Activated CD8-positive, alpha-beta memory T cell treated with anti-CD3 and anti-CD28 coated beads, Interleukin-2, amount 10 ng/mL, durations not matched to agents 7 days and 5 days (primary cell): ENCODE measurements at places on chromosomes 11 and 22.

DNA sequence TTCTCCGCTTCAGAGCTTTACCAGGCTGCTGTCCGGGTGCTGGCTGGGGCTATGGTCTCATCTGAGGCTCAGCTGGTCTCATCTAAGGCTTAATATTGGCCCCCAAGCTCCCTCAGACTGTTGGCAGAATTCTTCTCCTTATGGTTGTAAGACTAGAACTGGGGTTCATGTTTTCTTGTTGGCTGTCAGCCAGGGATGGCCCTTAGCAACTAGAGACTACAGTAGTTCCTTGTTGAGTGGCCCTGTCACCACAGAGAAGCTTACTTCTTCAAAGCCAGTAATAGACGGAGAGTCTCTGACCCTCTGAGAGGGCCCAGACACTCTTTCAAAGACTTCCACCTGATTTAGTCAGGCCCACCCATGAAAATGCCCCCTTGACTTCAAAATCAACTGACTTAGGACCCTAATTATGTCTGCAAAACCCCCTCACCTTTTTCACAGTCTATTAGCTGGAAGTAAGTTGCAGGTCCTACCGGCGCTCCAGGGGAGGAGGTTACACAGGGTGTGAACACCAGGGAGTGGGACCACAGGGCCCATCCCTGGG, 24.2 kb upstream of the TREH start:
- DNase-seq, result no peak

GRCh38 chr22:20782596-20783299, 8.8 kb downstream of the SERPIND1 start:
- no peak for DNase-seq

DNA sequence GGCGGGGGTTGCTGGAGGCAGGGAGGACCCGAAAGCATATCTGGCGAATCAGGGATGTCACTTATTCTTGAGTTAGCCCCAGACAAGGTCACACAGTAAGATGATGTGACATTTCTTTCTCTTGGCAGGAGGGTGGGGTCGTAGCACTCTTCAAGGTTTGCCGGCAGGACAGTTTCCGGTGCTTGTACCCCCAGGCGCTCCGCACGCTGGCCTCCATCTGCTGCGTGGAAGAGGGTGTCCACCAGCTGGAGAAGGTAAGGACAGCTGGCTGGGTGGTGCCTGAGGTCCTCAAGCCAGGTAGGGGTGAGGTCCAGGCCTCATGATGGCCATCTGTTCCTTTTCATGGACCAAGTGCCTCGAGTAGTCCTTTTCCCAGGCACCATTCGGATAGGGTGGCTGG, 86.0 kb downstream of the INSC start:
- DNase-seq, result peak; percentile 28

DNA sequence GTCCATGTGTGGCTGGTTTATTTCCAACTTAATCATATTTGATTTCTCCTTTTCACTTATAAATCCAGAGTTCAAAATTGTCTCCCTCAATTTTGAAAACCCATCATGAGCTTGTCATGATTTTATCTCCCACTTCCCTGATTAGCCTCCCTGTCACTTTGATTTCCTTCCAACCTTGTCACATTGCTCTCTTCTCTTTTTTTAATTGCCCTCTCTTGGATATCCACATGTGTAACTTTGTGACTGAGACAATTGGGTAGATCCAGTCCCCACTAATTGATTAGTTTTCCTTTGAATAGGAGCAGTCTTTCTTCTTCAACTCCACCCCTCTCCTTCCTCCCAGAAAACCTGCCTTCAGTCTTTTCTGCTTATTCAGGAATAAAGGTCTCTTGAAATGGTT, 2.4 kb downstream of the TEF start:
- DNase-seq, result no peak

DNA sequence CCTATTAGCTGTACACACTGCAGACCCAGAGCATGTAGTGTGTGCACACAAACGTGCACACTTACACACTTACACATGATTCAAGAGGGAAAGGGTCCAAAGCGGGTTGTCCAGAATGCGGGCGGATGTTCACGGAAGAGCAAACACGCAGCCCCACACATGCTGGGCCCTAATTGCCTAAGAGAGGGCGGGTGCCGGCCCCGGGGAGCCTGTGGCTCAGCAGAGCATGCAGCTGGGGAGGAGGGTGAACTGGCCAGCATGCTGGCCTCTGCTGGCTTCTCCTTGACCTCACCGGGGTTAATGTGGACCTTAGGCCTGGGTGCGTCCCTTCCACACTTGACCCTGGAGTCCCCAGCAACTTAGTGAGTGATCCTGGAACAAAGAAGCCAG, 816.3 kb downstream of the BRD1 start:
- peak; percentile 16 for DNase-seq

GRCh38 chr11:126337474-126338241, 17.8 kb upstream of the ST3GAL4 start:
- DNase-seq, result no peak

DNA sequence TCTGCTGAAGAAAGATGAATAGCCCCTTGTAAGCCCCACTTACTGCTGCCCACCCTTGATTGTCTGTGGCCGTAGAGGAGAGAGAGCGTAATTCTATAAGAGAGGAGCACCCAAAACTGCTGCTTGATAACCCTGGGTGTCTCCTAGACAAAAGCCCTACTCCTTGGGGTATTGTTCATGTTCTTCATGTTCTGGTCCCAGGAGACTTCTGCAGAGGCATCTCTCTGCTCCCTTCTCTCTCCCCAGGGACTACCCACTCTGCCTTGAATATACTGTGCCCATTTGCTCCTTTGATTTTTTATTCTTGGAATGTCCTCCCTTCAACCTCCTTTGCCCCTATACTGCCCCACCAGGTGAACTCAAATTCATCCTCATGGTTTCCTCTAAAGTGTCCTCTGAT, 417.8 kb upstream of the CADM1 start:
- DNase-seq, result no peak

- DNase-seq, result peak; percentile 48
Measured at GRCh38 chr11:114073828-114074381, 14.4 kb downstream of the ZBTB16 start.

- DNase-seq, result peak; percentile 21
Measured at GRCh38 chr22:48800036-48800885, 1027.4 kb downstream of the BRD1 start.

DNA sequence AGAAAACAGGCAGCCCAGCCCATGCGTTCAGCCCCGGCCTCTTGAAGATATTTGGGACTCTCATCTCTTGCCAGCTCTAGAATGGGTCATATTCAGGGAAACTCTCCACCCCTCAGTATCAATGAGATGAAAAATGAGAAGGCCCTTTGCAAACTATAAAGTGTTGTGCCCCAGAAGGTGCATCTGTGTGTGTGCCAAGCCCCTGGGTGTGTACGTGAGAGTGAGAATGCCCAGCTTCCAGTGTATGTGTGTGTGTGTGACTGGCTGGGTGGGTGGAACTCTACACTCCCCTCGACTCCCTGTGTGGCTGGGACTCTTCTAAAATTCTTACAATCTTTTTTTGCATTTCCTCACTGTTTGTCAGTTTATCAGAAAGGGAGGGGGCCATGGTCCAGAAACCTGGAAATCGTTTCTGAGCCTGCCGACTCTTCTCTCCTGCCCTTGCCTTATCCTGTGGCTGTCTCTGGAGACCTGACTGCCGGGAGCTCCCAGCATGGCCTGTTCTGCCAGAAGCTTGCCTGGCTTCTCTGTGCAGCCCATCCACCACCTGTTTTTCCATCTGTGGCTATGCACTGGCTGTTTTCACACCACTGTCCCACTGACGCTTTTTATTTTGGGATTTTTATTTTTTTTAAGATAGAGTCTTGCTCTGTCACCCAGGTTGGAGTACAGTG, 1.2 kb downstream of the P2RY6 start:
- DNase-seq, result no peak

DNA sequence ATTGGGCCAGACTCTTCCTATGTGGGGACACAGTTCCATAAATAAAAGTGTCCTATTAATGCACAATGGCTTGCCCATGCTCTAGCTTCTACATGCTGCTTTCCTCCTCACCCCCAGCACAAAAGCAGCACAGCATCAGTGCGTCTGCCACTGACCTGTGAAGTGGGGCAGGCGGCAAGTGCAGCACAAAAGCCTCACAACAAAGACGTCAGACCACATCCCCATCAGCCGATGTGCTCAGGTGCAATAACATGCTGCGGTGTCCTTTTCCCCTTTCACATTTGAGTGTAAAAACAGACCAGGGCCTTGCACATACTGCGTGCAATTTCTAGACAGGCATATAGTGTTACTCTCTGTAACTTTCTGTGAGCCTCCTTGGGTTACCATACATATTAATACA, 12.8 kb downstream of the DKK3 start:
- DNase-seq, result peak; percentile 65

DNA sequence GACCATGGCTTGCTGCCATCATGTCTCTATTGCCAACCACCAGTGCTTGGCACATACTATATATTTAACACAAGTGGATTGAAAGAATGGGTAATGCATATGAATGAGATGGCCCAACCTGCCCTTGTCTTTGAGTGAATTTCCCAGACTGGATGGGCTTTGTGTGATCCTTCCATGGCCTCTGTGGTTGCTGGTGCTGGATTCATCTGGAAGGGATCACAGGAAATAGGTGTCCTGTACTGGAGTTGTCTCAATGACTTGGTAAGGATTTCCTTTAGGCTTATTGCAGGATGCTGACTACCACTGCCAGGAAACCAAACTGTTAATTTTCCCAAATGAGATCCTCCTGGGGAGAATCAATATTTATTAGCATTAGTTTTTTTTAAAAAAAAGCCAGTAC, 328.6 kb downstream of the TMEM135 start:
- no peak for DNase-seq

- no peak for DNase-seq
Measured at GRCh38 chr11:79335681-79336080, 105.1 kb downstream of the TENM4 start.

GRCh38 chr11:17531636-17532113, 12.5 kb downstream of the USH1C start:
- DNase-seq, result no peak
